ENCODE measurements at places on chromosomes 5 and 9. TPM values are rescaled to one million over a fixed set of nuclear protein-coding genes. Genes with fewer than 3 reads are reported as not detected.

GRCh38 chr9:132242621-132243155, 80.8 kb downstream of the NTNG2 start:
- DNase-seq, result no peak

DNA sequence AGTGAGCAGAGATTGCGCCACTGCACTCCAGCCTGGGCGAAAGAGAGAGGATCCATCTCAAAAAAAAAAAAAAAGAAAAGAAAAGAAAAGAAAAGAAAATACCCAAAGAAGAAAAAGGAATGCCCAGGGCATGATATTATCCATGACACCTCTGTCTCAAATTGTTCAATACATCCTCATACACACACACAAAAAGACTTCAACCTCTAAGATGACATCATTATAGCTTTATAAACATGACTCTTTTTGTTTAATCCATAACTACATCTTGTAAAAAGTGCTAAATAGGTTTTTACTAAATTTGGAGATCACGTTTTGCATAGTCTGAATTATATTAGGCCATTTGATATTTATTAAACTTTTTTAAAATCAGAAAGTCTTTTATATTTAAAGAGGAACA, 33.1 kb downstream of the ANKRD31 start:
- DNase-seq, result no peak

DNA sequence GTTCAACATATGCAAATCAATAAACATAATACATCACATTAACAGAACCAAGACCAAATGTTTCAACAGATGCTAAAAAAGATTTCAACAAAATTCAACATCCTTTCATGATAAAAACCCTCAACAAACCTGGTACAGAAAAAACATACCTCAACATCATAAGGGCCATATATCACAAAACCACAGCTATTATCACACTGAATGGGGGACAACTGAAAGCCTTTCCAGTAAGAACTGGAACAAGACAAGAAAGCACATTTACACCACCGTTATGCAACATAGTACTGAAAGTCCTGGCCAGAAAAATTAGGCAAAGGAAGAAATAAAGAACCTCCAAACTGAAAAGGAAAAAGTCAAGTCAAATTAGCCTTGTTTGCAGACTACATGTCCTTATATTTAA, 93.6 kb downstream of the DTWD2 start:
- no peak for DNase-seq

GRCh38 chr9:120214332-120214731, 365.6 kb downstream of the CDK5RAP2 start:
- DNase-seq, result no peak

DNA sequence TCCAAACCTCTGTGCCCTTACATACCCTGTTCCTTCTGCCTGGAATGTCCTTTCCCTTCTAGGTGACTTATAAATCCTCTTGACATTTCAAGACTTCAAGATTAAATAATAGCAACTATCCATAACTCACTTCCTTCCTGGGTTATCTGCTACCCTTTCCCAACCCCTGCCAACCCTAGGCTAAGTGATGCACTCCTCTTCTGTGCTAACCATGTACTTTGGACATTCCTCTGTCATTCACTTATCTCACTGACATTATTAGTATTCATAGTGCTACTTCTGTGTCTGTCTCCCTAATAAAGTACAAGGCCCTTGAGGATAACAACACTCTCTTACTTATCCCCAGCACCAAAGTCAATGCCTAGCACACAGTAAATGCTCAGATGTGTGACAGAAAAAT, 307.1 kb downstream of the ENC1 start:
- DNase-seq, result no peak

- no peak for DNase-seq
These were observed 195.8 kb downstream of the EFNA5 start for GRCh38 chr5:107474716-107475489.

- no peak for DNase-seq
These were observed 72.0 kb downstream of the ZFAND5 start for GRCh38 chr9:72292874-72293607.

- DNase-seq, result no peak
These were observed 2.6 kb upstream of the OR13C3 start for GRCh38 chr9:104539275-104539674.

GRCh38 chr5:402615-403359, 40.2 kb upstream of the EXOC3 start:
- no peak for DNase-seq

GRCh38 chr9:34796924-34797323, 87.0 kb upstream of the CCL21 start:
- DNase-seq, result no peak

DNA sequence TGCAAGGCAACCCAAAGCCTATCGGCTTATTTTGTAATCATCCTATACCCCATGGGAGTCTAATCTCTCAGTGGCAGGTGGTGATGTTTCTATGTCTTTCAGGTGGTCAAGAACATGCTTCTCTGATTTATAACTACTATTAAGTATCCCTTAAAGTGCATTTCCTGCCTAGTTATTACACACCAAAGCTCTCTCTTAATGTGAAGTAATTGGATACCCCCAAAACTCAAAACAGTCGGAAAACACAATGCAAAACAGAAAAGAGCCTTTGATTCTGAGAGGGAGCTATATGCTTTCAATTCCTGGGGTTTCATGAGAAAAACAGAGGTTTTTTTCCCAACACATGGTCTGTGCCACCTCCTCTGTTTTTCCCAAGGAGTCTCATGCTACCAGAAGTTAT, 416.4 kb downstream of the CSNK1G3 start:
- no peak for DNase-seq

- no peak for DNase-seq
These were observed 16.5 kb downstream of the DNAI1 start for GRCh38 chr9:34475097-34475496.

DNA sequence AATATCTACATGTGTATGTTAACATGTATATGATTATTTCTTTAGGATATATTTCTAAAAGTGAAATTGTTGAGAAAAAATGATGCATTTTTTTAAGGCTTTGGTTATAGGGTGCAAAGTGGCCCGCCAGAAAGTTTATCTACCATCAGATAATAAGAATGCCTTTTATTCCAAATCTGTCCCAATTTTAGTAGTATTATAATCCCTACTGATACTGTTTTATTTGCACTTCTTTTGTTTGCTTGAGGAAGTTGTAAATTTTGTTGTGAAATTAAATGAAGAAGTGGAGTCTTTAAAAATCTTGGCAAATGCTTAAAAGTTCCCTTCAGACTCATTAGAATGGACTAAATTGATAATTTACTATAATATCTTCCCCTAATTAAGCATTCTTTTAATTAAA, 73.0 kb downstream of the NIPBL start:
- DNase-seq, result no peak

DNA sequence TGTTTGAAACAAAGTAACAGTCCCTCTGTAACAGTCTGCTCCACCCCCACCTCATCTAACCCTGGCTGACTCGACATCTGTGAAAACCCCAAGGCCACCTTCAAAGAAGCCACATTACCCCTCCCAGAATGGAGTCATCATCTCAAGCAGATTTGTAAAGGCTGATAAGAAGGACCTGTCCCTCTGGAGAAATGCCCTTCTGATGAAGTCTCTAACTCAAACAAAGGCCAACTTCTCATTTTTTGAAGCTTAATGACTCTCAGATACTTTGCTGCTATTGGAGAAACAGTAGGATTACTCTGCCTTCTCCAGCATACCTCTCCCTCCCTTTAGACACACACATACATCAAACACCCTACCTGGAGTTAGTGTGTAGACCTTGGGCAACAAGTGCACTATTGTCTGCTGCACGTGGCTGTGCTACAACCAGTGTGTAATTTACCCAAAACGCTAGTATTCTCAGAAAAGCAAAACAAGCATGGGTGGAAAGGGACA, 5.3 kb upstream of the SUSD1 start:
- DNase-seq, result no peak

- DNase-seq, result no peak
These were observed 21.7 kb downstream of the CXXC5 start for GRCh38 chr5:139669662-139670368.

DNA sequence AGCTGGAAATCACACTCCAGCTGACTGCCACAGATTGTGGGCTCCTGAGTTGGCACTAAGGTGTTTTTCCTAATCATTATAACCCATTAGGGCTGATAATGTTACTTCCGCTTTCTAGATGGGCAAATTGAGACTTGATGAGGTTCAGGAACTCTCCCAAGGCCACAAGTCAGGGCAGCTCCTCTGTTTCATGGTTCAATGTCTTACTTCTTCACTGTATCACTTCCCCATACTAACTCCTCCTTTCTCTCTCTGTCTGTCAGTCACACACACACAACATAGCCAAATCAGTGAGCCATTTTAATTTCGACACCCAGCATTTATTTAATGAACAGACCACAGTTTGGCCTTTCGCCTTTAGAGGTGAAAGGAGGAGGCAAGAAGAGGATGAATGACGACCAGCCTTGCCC, 17.8 kb upstream of the TRAF1 start:
- DNase-seq, result no peak

GRCh38 chr5:118249386-118249785, 739.0 kb downstream of the DTWD2 start:
- no peak for DNase-seq

DNA sequence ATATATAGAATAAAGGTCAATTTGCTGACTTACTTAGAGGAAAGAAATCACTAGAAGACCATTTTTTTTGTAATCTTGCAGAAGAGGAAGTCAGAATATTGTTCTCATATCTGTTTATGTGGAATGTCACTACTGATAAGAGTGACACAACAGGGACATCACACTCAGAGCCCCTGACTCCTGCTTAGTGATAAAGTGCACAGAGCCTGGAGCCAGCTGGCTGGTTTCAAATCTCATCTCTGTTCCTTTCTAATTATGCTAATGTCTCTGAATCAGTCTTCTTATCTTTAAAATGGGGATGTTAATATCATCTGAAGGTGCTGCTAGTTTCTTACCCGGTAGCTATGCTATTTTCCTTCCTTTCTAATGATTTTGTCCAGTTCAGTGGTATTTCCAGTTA, 58.6 kb upstream of the LIFR start:
- no peak for DNase-seq

DNA sequence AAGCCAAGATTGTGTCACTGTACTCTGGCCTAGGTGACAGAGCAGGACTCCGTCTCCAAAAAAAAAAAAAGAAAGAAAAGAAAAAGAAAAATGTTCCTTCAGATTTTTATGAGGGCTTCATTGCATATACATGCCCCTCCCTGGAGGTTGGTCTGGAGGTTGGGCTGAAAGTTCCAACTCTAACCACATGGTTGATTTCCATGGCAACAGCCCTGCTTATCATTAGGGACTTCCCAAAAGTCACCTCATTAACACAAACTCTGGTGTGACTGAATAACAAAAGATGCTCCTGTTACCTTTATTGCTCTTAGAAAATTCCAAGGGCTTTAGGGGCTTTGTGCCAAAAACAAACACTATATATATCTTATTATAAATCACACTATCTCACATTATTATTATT, 113.8 kb downstream of the TMC1 start:
- no peak for DNase-seq

The RETREG1 gene
- total RNA-seq, result 5.3 TPM

The CTXN3 gene
- not detected for total RNA-seq

The SURF2 gene
- 36.2 TPM for total RNA-seq

The SLCO6A1 gene
- total RNA-seq, result not detected
